ENCODE measurements at places on chromosomes 1 and 21.
A peak's percentile ranks its signal among the peaks of the same experiment; 100 is the strongest.

DNA sequence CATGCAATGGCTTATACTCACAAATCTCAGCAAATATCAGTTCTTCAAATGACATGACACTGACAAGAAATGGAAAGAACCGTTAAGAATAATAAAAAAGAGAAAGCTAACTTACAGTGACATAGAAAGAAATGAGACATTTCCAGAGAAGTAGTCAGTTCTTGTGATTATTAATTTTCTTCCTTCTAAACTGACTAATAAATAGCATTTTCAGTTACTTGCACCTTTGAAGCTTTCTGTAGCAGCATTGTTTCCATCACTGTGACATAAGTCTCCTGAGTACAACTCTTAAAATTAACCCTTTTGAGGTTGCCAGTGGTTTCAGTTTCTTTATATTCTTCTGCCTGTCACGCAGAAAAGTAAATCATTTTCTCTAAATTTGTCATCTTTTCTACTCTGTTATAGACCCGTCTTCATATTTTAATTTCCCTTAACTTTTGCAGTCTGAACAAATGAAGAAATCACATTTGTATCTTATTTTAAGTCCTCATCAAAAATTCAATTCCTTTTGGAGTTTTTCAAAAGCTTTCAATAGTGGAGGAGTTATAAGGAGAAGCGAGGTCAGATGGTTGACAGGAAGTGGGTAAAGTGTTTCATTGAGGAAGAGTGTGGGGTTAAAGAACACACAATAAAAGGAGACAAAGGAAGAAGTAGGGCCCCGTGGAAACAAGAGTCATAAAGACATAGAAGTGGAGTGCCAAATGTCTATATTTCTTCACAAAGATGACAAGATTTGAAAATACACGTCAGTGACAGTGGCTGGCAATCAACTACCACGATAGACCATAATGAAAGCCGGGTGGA lies 57.9 kb upstream of the S1PR1 start:
- peak; percentile 93 for DNase-seq

DNA sequence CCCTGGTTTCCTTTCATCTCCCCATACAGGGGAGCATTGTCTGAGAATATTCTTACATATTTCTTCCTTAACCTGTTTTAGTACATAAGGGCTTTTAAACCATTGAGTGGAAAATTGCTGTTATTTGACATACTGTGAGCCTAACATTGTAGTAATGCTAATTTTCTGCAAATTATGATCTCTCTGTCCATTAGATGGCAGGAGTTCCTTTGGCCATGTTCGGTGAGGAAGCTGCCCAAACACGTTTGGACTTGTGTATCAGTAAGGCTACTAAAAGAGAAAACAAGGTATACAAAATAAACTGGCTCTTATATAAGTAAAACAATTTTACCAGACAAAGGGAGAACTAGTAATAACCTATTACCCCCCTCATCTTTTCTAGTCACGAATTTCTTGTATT lies 29.2 kb downstream of the CDC7 start:
- DNase-seq = no peak

- DNase-seq = no peak
These were observed 47.6 kb upstream of the VAV3 start for GRCh38 chr1:108012553-108012952.

DNA sequence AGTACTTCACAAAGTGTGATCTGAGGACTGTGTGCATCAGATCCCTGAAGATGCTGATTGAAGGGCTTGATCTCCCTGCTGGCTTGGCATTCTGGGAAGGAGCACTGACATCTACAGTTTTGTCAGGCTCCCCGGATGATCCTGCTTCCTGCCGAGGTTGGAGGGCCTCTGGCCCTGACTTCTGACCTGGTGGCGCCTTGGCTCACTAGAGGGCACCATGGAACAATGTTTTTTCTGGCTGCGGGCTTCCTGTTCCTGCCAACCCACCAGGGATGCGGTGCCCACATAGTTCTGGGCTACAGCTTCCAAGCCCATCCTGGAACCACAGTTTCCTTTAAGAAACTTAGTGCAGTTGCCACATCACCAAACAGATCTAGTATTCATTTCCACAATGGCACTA lies 38.8 kb upstream of the RASAL2 start:
- no peak for DNase-seq

- DNase-seq = no peak
These were observed 73.2 kb upstream of the GADD45A start for GRCh38 chr1:67611846-67612245.

DNA sequence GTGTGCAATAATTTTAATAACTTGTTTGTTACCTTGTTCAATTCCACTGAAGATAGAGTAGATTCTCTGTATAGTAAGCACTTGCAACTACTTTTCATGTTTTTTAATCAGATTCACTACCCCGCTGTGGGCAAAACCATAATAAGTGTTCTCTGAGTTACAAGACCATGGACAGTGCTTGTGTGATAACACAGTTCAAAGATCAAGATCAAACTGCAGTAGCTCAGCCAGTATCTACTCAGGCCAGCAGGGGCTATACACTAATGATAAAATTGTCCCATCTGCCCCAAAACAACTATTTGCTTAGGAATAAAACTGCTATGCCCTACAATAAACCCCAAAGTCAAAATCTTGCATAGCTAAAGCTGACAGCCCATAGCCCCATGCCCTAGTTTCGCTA lies 129.6 kb downstream of the LRRC7 start:
- no peak for DNase-seq

DNA sequence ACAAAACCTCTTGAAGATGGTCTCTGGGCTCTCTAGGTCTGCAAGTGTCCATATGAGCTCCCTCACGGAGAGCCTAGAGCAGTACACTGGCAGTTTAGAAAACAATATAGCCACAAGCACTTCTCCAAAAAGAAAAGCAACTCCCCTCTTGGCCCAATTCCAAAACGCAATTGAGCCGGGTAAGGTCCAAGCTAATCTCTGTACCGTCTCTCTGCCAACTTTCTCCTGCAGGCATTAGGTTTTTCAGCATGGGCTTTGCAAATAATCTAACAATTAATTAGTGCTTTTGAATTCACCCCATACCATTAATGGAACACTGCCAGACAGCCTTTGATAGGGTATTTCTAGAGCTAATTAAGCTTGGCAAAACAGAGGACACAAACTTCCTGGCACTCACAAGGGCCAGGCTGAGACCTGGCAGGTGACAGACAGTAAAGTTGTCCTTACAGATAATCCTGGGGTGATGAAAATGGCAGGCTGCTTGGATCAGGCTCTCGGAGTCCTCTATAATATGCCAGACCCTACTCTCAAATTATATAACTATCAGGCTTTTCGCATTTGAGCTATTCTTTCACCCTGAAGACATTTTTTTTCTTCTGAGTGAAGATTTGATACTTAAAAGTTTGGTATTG lies 39.8 kb downstream of the TGFBR3 start:
- DNase-seq = no peak

- DNase-seq = no peak
These were observed 11.7 kb upstream of the IFNLR1 start for GRCh38 chr1:24198766-24199165.

DNA sequence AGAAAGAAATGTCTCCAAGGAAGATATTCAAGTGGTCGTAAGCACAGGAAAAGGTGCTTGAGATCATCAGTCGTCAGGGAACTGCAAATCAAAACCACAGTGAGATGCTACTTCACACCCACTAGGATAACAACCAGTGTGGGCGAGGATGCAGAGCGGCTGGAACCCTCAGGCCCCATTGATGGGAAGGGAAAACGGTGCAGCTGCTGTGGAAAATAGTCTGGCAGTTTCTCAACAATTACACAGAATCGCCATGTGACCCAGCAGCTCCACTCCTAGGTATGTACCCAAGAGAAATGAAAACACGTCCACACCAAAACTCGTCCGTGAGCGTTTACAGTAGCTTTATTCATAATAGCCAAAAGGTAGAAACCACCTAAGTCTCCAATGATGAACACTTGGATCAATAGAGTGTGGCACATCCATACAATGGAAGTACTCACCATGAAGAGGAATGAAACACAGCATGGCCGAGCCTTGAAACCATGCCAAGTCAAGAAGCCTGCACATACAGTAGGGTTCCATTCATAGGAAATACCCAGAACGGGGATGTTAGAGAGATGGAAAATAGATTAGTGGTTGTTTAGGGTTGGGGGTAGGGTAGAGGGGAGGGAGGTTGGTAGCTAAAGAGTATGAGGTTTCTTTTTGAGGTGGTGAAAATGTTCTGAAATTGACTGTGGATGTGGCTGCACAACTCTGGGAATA lies 6.1 kb downstream of the DFFB start:
- no peak for DNase-seq

GRCh38 chr1:3509721-3510120 lies 55.3 kb downstream of the ARHGEF16 start:
- no peak for DNase-seq

- DNase-seq = peak; percentile 72
These were observed at the start of gene GLIS1 for GRCh38 chr1:53739109-53739681. GLIS1 (minus strand) TSS chr1:53739164; CDS start chr1:53738064, 1,100 bp downstream.

- DNase-seq = no peak
These were observed 18.8 kb upstream of the TIPRL start for GRCh38 chr1:168159979-168160378.

- DNase-seq = no peak
These were observed 93.9 kb upstream of the COG2 start for GRCh38 chr1:230548357-230548756.

All from activated CD4-positive, alpha-beta T cell treated with anti-CD3 and anti-CD28 coated beads, Interleukin-2, amount 50 U/mL, for 16 hours (primary cell).